Activated B cell treated with CpG ODN at 0.5 μM for 24 hours (primary cell): ENCODE measurements at places on chromosomes 6 and 20. TPM values are rescaled to one million over a fixed set of nuclear protein-coding genes. Genes with fewer than 3 reads are reported as not detected.

DNA sequence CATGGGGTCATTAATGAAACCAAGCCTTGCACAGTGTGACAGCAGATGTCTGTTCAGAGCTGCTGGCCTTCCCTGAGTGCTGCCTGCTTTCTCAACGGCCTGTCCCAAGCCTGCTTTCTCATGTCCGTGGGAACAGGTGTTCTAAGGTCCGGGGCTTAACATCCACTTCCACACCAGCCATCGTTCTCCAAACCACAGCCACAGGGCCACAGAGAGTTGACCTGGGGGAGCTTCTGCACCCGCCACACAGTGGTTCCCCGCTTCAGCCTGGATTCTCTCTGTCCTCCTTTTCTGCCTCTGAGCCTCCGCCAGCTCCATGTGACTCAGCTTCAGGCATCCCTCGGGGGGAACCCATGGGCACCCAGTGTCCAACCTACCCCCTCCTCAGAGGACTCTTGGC is 26.9 kb upstream of the PPP1R3G start:
- no peak for DNase-seq

- no peak for DNase-seq
Observed at GRCh38 chr20:54646156-54646517, 170.7 kb downstream of the DOK5 start.

GRCh38 chr6:56144538-56145324 is 102.6 kb downstream of the COL21A1 start:
- DNase-seq, result no peak

The EYS gene
- total RNA-seq, result not detected in 2 replicates
